ENCODE measurements at places on chromosomes 2 and 18. TPM values are rescaled to one million over a fixed set of nuclear protein-coding genes. Genes with fewer than 3 reads are reported as not detected.

SLC14A1 gene
- total RNA-seq: 2.7 TPM

STPG4 gene
- not detected for total RNA-seq

NAT8 gene
- not detected for total RNA-seq

NETO1 gene
- total RNA-seq: not detected

DNAJC5G gene
- total RNA-seq: not detected

CD8A gene
- total RNA-seq: 4.1 TPM

TEKT4 gene
- total RNA-seq: not detected

RIF1 gene
- 50.4 TPM for total RNA-seq

MC5R gene
- total RNA-seq: not detected

NEB gene
- 0.38 TPM for total RNA-seq

NFE2L2 gene
- total RNA-seq: 63.4 TPM

PCARE gene
- not detected for total RNA-seq

SERPINB12 gene
- total RNA-seq: not detected

PMAIP1 gene
- total RNA-seq: 35.3 TPM

WDR75 gene
- total RNA-seq: 34.0 TPM

NFATC1 gene
- total RNA-seq: 44.5 TPM

SLC8A1 gene
- 0.45 TPM for total RNA-seq

CDKL4 gene
- not detected for total RNA-seq

C2orf72 gene
- 0.98 TPM for total RNA-seq

NCKAP5 gene
- total RNA-seq: not detected

NIFK gene
- 67.2 TPM for total RNA-seq

ASB3 gene
- total RNA-seq: 29.5 TPM

PDE11A gene
- total RNA-seq: not detected

GYPC gene
- total RNA-seq: 133 TPM

SGPP2 gene
- total RNA-seq: 2.7 TPM

NGEF gene
- 0.58 TPM for total RNA-seq

CRACDL gene
- 0.20 TPM for total RNA-seq

SERPINB11 gene
- not detected for total RNA-seq

GPR155 gene
- total RNA-seq: 11.3 TPM

VIL1 gene
- total RNA-seq: not detected

TNP1 gene
- not detected for total RNA-seq

DYNAP gene
- not detected for total RNA-seq

KIF5C gene
- total RNA-seq: 14.7 TPM

RAD51AP2 gene
- total RNA-seq: not detected

ZNF521 gene
- total RNA-seq: not detected

ADCYAP1 gene
- not detected for total RNA-seq

LRRC30 gene
- total RNA-seq: not detected

PROKR1 gene
- not detected for total RNA-seq

TNFAIP6 gene
- total RNA-seq: not detected

IL37 gene
- 0.33 TPM for total RNA-seq

UGT1A4 gene
- not detected for total RNA-seq

PTH2R gene
- 0.10 TPM for total RNA-seq

STAT4 gene
- total RNA-seq: 122 TPM

E2F6 gene
- total RNA-seq: 5.9 TPM

CAPN13 gene
- not detected for total RNA-seq

GPR75 gene
- total RNA-seq: 1.7 TPM

NT5DC4 gene
- total RNA-seq: not detected

IGFBP2 gene
- total RNA-seq: 1.2 TPM

MEP1B gene
- total RNA-seq: 0.13 TPM

Measured in activated CD4-positive, alpha-beta memory T cell treated with anti-CD3 and anti-CD28 coated beads, Interleukin-2, amount 10 ng/mL, durations not matched to agents 7 days and 5 days (primary cell).